Stimulated activated CD4-positive, alpha-beta T cell treated with anti-CD3 and anti-CD28 coated beads, Interleukin-4, amount 100 ng/mL, for 1 hour (primary cell): ENCODE measurements at places on chromosomes 5 and 9.

GRCh38 chr9:103183701-103184171, 188.6 kb downstream of the CYLC2 start:
- no peak for DNase-seq

GRCh38 chr5:95812074-95812471, 10.5 kb downstream of the GLRX start:
- DNase-seq: peak; percentile 29

GRCh38 chr9:82606492-82607382, 456.2 kb downstream of the RASEF start:
- no peak for DNase-seq

DNA sequence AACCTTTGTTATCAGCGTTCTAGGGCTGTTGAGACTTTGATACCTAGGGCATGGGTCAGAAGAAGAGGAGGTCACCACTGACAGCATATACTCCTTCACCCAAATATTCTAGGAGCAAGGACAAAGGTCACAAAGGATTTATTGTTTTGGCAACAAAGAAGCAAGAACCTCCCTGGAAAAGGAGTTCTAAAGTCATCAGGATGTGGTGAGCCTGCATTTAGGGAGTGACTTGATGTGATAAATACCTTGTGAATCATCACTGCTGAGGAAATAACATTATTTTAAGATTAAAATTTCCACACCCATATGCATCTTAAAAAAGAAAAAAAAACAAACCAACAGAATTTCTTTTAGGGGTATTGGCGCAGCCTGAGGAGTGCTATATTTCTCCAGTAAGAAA, 13.9 kb downstream of the IFNA1 start:
- no peak for DNase-seq

- DNase-seq: no peak
These were observed 389.6 kb downstream of the SEMA5A start for GRCh38 chr5:9156282-9156681.

GRCh38 chr5:81183811-81184748, 49.0 kb upstream of the CKMT2 start:
- DNase-seq: no peak

- DNase-seq: no peak
These were observed 150.2 kb downstream of the MACROH2A1 start for GRCh38 chr5:135248801-135249231.

GRCh38 chr9:90698871-90699440, 56.3 kb upstream of the DIRAS2 start:
- DNase-seq: no peak

- DNase-seq: no peak
These were observed 30.6 kb downstream of the TTC39B start for GRCh38 chr9:15276328-15276938.

DNA sequence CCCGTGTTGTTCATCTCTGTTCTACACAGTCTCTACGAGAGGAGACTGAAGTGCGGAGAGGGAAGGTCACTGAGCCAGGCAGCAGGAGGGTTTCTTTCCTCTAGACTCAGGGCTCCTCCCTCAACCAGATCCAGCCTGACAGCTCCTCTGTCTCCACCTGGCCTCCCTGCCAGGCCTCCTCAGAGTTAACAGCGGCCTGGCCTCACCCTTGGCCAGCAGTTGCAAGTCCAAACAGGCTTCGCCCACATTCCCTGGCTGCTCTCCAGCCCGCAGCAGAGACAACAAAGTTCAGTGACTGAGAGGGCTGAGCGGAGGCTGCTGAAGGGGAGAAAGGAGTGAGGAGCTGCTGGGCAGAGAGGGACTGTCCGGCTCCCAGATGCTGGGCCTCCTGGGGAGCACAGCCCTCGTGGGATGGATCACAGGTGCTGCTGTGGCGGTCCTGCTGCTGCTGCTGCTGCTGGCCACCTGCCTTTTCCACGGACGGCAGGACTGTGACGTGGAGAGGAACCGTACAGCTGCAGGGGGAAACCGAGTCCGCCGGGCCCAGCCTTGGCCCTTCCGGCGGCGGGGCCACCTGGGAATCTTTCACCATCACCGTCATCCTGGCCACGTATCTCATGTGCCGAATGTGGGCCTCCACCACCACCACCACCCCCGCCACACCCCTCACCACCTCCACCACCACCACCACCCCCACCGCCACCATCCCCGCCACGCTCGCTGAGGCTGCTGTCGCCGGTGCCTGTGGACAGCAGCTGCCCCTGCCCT, at the start of gene HRCT1:
TSS of gene HRCT1 (plus strand) at position 291 of the 768 bp plus-strand sequence. CDS start at position 377, 86 bp downstream.
- DNase-seq: no peak

GRCh38 chr9:134413890-134414623, 87.8 kb downstream of the RXRA start:
- DNase-seq: no peak

- DNase-seq: no peak
These were observed 18.5 kb downstream of the IFNA5 start for GRCh38 chr9:21286659-21287058.

DNA sequence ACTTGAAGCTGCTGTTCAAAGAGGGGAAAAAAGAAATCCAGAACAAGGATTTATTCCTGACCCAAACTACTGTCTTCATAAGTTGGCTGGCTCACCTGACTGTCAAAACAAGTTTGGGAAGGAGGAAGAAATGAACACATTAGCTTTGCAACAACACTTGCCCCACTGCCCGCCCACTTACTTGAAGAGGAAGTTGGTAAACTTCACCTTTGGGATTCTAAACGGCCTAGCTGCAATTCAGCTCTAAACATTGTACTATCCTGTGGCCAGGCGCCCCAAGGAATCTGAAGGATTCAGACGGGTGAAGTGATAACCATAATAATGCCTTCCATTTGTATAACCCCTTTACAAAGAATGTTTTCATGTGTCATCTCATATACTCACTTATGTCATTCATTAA, 199.4 kb downstream of the ARRDC3 start:
- DNase-seq: no peak

DNA sequence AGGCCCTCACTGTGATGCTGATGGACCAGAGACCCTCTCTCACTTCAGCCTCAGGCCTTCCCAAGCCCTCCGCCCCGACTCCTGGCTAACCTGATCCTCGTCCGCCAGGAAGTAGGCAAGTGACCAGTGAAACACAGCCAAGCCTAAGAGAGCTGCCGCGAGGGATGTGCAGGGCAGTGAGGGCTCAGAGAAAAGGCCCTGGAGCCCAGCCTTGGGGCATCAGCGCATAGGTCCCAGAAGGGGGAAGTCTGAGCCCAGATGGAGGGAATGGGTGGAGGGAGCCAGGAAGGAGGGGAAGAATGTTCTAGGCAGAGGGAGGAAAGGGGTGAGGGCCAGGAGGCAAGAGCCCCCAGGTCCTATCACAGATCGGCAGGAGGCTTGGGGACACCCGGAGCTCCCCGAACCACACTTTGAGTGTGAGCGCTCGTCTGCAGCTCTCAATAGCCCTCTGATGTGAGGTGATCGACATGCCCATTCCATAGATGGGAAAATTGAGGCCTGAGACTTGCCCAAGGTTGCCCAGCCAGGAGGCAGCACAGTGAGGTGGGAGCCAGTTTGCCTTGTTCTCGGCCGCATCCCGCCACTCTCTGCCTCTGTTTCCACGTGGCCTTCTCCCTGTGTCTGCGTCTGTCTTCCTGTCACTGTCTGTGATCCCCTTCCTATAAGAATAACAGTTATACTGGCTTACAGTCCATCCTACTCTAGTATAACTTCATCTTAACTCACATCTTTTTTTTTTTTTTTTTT, 20.2 kb downstream of the PLPP7 start:
- no peak for DNase-seq

- DNase-seq: no peak
These were observed 21.7 kb downstream of the SLC9A3 start for GRCh38 chr5:502325-503079.

DNA sequence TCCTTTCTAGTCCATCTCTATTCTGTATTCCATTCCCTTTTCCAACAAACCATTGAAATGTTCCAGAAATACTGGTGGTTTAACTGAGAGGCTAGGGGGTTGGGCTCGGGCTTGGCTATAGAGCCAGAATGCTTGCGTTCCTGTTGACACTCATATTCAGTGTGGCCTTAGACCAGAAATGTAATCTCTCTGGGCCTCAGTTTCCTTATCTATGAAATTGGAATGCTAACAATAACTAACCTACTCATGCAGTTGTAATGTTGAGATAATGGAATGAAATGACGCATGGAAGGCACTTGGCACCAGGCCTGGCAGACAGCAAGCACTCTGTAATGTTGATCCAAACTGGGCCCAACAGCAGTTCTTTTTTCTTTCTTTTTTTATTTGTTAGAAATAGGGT, 26.8 kb downstream of the JADE2 start:
- DNase-seq: no peak

DNA sequence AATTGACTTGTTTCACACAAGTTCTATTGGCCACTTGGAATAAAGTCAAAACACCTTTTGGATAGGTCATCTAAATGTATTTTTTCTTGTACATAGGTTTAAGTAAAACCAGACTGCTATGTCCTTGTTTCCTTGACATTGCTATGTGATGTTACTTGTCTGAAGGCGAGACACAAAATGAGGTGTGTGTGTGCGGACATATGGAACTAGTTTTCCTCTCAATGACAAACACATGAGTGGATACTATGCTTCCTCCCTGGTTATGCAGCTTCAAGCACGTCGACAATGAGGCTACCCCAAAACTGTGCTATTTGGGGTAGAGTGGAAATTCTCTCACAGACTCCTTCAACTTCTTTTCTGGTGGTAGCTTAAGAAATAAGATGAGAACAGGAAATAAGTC, 276.8 kb downstream of the GAS1 start:
- no peak for DNase-seq

DNA sequence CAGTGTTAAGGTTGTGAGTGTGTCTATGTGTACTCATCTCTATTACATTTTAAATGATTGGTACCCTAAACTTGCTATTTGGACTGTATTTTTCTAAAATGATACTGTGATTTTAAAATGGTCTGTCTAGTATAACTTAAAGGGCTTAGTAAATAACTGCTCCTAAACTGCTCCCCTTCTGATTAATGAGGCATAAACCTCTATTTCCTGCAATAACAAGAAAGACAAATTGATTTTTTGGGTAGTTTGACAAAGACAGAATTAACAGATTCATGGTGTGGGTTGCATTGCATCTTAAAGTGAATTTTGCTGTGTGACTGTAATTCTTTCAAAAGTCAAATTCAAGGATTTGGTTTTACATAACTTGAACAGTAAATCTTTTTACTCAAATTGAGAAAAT, 8.1 kb upstream of the LRRTM2 start:
- DNase-seq: no peak
